ENCODE measurements at places on chromosomes 12 and 14.

GRCh38 chr14:51540364-51540763, 111.3 kb upstream of the FRMD6 start:
- no peak for DNase-seq

GRCh38 chr12:99985129-99985570, 414 bp upstream of the ANKS1B start:
- no peak for DNase-seq

GRCh38 chr12:5963515-5963914, 18.5 kb upstream of the ANO2 start:
- no peak for DNase-seq

GRCh38 chr12:70571705-70572268, 65.4 kb downstream of the PTPRB start:
- no peak for DNase-seq

GRCh38 chr12:62347922-62348650, 87.9 kb downstream of the USP15 start:
- DNase-seq = no peak

GRCh38 chr14:104724981-104725771, 1.1 kb downstream of the ADSS1 start:
- peak; percentile 39 for DNase-seq

GRCh38 chr12:94575645-94576403, 74.5 kb downstream of the TMCC3 start:
- no peak for DNase-seq

DNA sequence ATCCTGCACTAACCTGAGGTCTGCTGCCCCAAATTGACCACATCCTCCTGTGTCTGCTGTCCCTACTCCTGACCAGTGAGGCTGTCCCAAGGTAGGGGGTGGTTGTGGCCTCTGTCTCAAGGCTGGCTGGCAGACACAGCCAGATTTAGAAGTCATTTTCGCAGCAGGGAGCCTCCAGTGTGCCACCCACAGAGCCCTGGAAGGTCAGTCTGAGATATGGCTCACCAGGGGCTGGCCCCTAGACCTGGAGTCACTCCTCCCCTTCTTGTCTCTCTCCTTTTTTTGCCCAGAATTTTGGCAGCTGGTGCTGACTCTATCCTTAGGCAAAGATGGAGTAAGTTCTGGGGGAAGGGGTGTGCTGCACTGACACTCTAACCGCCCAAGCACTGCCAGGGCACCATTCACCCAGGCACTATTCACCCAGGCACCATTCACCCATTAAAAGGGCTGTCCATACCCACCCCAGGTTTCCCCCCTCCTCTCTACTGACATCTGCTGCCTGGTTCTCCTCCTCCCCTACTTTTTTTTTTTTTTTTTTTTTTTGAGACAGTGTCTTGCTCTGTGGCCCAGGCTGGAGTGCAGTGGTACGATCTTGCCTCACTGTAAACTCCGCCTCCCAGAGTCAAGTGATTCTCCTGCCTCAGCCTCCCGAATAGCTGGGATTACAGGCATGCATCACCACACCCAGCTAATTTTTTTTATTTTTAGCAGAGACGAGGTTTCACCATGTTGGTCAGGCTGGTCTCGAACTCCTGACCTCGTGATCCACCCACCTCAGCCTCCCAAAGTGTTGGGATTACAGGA, 7.7 kb downstream of the DDN start:
- no peak for DNase-seq

DNA sequence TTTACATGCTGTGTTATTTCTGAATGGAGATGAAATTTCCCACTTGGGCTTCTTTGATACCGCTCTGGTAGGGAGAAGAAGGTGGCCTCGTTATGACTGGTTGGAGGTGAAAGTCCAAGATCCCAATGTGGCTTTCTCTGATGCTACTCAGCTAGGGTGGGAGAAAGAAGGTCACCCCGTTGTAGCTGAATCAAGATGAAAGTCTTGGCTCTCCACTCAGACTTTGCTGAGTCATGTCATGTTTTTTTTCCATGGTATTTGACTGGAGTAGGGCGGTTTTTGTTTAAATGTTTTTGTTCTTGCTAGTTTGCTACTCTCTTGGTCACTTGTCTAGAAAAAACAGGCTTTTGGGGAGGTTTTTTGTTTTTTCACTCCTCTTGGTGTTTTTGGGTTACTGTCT, 2.4 kb upstream of the PDE6H start:
- no peak for DNase-seq
